ENCODE measurements at places on chromosomes 6 and 20. TPM values are rescaled to one million over a fixed set of nuclear protein-coding genes. Genes with fewer than 3 reads are reported as not detected.

IL17A gene
- 0.12 TPM for total RNA-seq

- DNase-seq, result no peak
These were observed 3.4 kb downstream of the PPP2R5D start for GRCh38 chr6:42987533-42988451.

GRCh38 chr6:7785243-7786035, 59.5 kb downstream of the BMP6 start:
- no peak for DNase-seq

- DNase-seq, result no peak
These were observed 44.6 kb downstream of the SSR1 start for GRCh38 chr6:7268362-7268761.

TMC2 gene
- not detected for total RNA-seq

GRCh38 chr6:37783856-37784584, 35.5 kb upstream of the ZFAND3 start:
- DNase-seq, result no peak

- no peak for DNase-seq
These were observed 950.0 kb downstream of the KIF16B start for GRCh38 chr20:15623215-15623614.

WFDC2 gene
- 0.78 TPM for total RNA-seq

SOD2 gene
- 79.5 TPM for total RNA-seq

OLIG3 gene
- not detected for total RNA-seq

GRCh38 chr6:140043762-140044378, 669.4 kb upstream of the CITED2 start:
- DNase-seq, result peak; percentile 65

DNA sequence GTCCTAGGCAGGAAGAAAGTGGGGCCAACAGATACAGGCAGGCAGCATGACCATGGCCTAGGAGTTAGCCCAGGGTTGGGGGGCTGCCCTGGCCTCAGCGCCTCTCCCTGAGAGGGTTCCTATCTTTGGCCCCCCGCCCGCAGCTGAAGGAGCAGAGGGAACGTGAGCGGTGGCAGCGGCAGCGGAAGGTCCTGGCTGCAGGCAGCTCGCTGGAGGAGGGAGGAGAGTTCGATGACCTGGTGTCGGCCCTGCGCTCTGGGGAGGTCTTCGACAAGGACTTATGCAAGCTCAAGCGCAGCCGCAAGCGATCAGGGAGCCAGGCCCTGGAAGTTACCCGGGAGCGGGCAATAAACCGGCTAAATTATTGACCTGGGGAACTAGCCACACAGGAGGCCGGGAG, 32.6 kb downstream of the MOCS1 start:
- no peak for DNase-seq

- DNase-seq, result no peak
These were observed 18.6 kb downstream of the ARMC12 start for GRCh38 chr6:35755278-35755924.

- no peak for DNase-seq
These were observed 99.0 kb downstream of the TAF4 start for GRCh38 chr20:61966492-61967244.

DNA sequence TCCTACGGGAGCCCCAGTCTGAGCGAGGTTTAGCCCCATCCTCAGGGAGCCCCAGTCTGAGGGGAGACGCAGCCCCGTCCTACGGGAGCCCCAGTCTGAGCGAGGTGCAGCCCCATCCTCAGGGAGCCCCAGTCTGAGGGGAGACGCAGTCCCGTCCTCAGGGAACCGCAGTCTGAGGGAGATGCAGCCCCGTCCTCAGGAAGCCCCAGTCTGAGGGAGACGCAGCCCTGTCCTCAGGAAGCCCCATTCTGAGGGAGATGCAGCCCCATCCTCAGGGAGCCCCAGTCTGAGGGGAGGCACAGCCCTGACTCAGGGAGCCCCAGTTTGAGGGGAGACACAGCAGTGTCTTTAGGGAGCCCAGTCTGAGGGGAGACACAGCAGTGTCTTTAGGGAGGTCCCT, 27.9 kb downstream of the VEGFA start:
- no peak for DNase-seq

DNA sequence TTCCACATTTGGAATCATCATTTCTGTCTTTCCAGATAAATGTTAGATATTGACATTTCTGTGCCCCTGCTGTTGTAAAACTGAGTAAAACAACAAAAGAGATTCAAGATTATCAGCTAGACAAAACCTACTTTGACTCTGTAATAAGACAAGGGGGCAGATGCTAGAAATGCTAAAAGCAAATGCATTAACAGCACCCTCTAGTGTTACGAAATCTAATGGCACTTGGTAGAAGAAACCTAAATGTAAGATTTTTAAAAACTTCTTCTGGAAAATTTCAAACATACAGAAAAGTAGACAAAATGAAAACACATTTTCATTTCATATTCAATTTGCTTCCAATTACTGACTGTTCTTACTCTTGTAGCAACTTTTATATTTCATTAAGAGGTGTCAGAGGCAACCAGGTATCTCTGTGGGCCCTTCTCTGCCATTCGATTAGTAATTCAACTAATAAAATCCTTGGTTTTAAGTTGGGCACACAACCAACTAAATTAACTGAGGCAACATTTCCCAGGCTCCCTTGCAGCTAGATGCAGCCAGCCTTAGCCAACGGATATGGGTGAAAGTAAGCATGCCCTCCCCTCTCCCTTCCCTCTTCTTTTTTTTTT, 45.0 kb downstream of the SLC23A2 start:
- DNase-seq, result peak; percentile 71

- peak; percentile 75 for DNase-seq
These were observed 42.6 kb downstream of the TRIM27 start for GRCh38 chr6:28880894-28881780.

DNA sequence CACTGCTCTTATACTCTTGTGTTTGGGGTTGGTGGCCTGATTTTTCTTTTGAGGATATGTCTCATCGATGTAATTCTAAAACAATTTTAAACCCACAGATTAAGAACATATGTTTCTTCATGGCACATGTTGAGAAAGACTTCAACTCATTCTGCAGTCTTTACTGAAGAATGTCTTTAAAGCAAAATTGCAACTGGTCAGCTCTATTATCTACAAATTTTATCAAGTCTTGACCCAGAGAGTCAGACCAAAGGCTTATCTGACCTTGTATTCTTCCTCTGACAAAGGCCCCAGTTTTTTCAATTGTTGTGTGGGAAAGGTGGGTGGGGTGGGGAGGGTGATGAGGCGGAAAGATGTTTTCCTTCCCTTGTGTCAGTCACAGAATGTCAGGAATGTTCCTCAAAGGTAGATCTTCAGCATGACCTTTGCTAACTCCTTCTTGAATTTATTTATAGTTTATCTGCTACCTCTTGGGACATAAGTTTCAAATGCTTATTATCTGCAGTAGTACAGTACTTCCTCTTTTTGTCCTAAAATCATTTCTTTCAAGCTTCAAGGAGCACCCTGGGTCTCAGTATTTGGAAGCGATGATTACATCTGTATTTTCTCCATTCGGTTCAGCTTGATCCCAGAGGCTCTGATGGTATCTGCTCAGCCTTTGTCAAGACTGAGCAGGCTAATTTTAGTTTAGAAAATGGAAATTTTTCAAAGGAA, 63.2 kb upstream of the TIAM2 start:
- peak; percentile 64 for DNase-seq

HSPA1L gene
- 0.68 TPM for total RNA-seq

SUMO4 gene
- total RNA-seq, result 0.84 TPM

- DNase-seq, result peak; percentile 55
These were observed 995 bp downstream of the STK4 start for GRCh38 chr20:44967207-44967807.

GRCh38 chr20:45419188-45420091, 3.5 kb downstream of the PIGT start:
- DNase-seq, result peak; percentile 98
